ENCODE measurements at places on chromosomes 11 and 22.

- DNase-seq = no peak
Observed at GRCh38 chr22:46088541-46089311, 61.6 kb upstream of the PPARA start.

- DNase-seq = no peak
Observed at GRCh38 chr11:16126362-16126761, 230.0 kb downstream of the SOX6 start.

- DNase-seq = no peak
Observed at GRCh38 chr22:50720301-50721256, 17.4 kb upstream of the ACR start.

GRCh38 chr11:64252003-64252872, 908 bp downstream of the PLCB3 start:
- peak; percentile 21 for DNase-seq

DNA sequence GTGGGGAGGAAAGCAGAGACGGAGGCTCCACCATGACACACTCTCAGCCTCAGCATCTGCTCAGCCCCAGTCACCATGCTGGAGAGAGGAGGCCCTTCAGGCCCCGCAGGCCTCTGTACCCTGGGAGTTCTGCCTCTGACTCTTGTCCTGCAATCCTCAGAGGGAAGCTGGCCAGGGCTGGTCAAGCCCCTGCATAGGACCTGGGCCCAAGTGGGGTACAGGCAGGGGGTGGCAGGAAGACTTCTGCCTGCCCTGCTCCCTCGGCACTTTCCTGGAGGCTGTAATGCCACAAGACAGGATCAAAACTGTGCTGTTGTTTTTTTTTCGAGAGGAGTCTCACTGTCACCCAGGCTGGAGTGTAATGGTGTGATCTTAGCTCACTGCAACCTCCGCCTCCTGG, 33.7 kb downstream of the LRRC74B start:
- no peak for DNase-seq

DNA sequence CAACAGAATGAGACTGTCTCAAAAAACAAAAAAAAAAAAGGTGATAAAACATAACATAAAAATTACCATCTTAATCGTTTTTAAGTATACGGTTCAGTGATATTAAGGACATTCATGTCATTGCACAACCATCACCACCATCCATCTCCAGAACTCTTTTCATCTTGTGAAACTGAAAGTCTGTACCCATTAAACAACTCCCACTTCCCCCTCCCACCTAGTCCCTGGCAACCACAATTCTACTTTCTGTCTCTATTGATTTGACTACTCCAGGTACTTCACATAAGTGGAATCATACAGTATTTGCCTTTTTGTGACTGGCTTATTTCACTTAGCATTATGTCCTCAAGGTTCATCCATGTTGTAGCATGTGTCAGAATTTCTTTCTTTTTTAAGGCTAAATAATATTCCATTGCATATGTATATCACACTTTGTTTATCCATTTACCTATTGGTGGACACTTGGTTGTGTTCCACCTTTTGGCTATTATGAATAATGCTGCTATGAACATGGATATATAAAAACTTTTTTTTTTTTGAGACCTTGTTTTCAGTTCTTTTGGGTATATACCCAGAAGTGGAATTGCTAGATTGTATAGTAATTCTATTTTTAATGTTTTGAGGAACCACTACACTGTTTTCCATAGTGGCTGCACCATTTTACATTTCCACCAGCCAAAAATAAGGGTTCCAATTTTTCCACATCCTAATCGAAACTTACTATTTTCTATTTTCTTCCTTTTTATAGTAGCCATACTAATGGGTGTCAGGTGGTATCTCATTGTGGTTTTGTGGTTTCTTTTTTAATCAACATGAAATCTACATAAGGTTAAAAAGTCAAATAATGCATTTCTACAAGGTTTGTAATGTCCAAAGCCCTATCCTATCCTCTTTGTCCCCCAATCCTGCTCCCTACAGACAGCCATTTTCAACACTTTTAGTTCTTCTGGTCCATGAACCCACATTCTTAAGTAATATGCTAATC, 23.4 kb upstream of the PIK3C2A start:
- DNase-seq = peak; percentile 75

DNA sequence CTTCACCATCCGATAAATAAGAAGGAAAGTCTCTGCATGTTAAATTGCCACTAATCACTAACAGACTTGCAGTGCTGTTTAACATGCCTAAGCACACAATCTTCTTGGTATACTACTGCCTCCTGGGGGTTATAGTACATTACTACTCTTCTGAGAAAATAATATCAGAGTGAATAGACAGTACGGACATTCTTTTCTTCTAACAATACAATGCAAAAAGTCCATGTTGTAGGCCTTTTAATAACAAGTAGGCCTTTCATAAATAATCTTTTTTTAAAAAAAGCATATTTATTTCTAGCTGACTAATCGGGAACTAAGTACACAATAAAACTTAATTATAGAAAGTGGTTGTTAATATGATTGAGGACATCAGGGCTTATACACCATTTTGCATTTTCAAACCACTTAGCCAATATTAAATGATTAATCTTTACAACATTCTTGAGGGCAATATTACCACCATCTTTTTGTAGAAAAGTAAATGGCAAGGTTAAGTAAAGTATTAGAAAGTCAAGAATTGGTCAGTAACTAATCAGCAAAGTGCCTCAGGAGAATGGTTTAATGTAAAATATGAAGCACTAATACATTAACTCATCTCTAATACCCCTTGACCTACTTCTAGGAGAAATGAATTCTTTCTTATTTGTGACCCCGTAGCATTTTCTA, 84.7 kb downstream of the TTC28 start:
- DNase-seq = peak; percentile 51
